ENCODE measurements at places on chromosomes 4 and X. TPM values are rescaled to one million over a fixed set of nuclear protein-coding genes. Genes with fewer than 3 reads are reported as not detected.

USP17L13 gene
- total RNA-seq = not detected

FAM149A gene
- 26.6 TPM for total RNA-seq

SH3BP2 gene
- total RNA-seq = 166 TPM

DNA sequence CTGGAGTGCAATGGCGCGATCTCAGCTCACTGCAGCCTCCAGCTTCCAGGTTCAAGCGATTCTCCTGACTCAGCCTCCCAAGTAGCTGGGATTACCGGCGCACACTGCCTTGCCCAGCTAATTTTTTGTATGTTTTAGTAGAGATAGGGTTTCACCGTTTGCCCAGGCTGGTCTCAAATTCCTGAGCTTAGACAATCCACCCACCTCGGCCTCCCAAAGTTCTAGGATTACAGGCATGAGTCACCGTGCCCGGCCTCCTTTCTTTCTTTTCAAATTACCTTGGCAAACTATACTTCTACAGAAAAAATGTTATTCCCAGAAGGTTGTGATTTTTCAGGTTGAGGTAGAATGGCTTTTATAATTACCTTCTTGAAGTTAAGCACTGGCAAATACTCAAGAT is 321.9 kb upstream of the PRPS2 start:
- no peak for DNase-seq

- DNase-seq = no peak
Observed at GRCh38 chr4:17771284-17771908, 10.0 kb downstream of the FAM184B start.

- DNase-seq = no peak
Observed at GRCh38 chr4:5976921-5977320, 41.3 kb downstream of the C4orf50 start.

GRCh38 chrX:151488677-151489076 is 74.8 kb upstream of the PASD1 start:
- DNase-seq = peak; percentile 30

GRCh38 chrX:125654501-125654900 is 334.8 kb downstream of the TEX13C start:
- no peak for DNase-seq

- DNase-seq = no peak
Observed at GRCh38 chr4:8898419-8898818, 26.8 kb upstream of the HMX1 start.

- DNase-seq = no peak
Observed at GRCh38 chr4:109275066-109275745, 27.3 kb downstream of the COL25A1 start.
